Smooth muscle cell of bladder (primary cell): ENCODE measurements at places on chromosomes 2 and 18. TPM values are rescaled to one million over a fixed set of nuclear protein-coding genes. Genes with fewer than 3 reads are reported as not detected.

Gene ZNF892
- total RNA-seq, result 3.0 and 4.7 TPM in 2 replicates

Gene RESP18
- not detected in 2 replicates for total RNA-seq

Gene UPP2
- not detected in 2 replicates for total RNA-seq

Gene UGT1A4
- not detected in 2 replicates for total RNA-seq

Gene COQ10B
- total RNA-seq, result 39.8 and 44.9 TPM in 2 replicates

Gene FAM228A
- total RNA-seq, result under 0.01 and 0.18 TPM in 2 replicates

Gene FHOD3
- total RNA-seq, result 6.1 and 16.9 TPM in 2 replicates

Gene MC2R
- not detected in 2 replicates for total RNA-seq
